Naive thymus-derived CD4-positive, alpha-beta T cell (primary cell): ENCODE measurements at places on chromosomes 7 and 10.

DNA sequence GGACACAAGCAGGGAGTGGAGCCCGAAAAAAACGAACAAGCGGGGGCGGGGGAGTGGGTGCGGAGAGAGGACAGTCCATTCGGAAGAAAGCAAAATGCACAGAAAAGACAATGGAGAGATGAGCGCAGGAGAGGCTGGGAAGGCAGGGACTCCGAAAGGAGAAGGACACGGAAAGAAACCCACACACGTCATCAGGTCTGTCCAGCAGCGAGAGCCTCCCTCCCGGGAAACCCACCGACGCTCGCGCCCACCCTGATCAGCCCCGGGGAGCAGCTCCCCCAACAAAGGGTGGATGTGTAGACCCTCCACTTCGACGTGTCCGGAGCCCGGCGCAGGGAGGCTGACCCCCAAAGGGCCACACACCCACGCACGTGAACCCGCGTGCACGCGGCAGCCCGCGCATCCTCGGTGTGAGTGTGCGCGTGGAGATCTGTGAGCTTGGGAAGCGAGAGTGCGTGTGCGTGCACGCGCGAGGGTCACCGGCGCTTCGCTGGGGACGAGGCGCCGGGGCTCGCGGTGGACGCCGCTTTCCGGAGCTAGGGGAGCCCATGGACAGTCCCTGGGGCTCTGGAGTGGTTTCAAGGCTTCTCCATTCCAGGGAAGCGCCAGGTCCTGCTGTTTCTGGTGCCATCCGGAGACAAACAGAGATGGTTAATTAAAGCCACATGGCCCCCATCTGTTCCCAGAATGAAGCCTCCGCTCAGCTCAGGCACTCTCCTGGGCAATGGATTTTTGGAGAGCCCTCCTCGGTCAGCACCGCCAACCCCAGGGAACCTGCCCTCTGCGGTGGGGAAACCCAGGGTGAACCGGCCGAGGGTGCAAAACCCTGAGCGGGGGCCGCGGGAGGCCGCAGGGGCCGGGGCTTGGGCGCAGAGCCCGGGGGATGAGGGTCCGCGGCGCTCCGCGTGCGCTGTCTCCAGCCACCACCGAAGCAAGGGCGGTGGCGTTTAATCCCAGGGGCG lies 916 bp downstream of the LAMB1 start:
- DNase-seq: no peak
- peak overlapping the region; percentile 20 for H3K4me3 ChIP-seq
- no peak overlapping the region for H3K27ac ChIP-seq
- peaks cover 13% of the 10 kb centered on the region for H3K27me3 ChIP-seq
- peaks cover 3% of the 10 kb centered on the region for H3K4me1 ChIP-seq

DNA sequence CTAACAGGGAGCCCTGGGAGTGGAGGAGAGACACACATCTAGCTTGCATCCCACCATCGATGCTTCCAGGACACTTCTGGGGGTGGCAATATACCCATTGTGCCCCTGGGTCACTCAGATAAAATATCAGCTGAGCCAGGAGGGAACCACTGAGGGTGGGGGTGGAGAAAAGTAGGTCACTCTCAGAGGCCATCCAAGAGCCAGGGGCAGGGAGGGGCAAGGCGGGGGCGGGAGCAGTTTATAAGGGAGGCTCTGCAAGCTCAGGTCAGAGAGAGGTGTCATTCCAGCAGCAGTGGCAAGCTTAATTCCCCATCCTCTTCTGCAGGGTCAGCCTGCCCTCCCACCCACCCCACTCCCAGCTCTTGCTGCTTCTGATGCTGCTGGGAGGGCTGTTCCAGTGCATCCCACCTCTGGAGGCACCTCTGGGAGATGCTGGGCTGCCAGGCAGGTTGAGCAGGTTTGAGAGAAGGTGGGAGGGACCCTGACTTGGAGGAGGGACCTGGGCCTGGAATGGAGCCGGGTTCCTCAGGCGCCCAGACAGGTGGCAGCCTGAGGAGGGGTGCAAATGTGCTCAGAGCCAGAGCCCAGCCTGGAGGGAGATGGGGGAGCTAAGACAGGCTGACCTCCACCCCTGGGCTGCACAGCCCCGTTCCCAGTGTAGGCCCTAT lies 20.1 kb upstream of the TLX1 start:
- H3K27ac ChIP-seq: no peak overlapping the region
- no peaks in the 10 kb centered on the region for H3K36me3 ChIP-seq
- DNase-seq: no peak
- no peaks in the 10 kb centered on the region for H3K4me1 ChIP-seq
- no peaks in the 10 kb centered on the region for H3K27me3 ChIP-seq

GRCh38 chr7:124720195-124720594 lies 45.4 kb downstream of the GPR37 start:
- H3K27ac ChIP-seq: no peak overlapping the region
- no peaks in the 10 kb centered on the region for H3K4me1 ChIP-seq
- no peaks in the 10 kb centered on the region for H3K27me3 ChIP-seq
- H3K36me3 ChIP-seq: no peaks in the 10 kb centered on the region

DNA sequence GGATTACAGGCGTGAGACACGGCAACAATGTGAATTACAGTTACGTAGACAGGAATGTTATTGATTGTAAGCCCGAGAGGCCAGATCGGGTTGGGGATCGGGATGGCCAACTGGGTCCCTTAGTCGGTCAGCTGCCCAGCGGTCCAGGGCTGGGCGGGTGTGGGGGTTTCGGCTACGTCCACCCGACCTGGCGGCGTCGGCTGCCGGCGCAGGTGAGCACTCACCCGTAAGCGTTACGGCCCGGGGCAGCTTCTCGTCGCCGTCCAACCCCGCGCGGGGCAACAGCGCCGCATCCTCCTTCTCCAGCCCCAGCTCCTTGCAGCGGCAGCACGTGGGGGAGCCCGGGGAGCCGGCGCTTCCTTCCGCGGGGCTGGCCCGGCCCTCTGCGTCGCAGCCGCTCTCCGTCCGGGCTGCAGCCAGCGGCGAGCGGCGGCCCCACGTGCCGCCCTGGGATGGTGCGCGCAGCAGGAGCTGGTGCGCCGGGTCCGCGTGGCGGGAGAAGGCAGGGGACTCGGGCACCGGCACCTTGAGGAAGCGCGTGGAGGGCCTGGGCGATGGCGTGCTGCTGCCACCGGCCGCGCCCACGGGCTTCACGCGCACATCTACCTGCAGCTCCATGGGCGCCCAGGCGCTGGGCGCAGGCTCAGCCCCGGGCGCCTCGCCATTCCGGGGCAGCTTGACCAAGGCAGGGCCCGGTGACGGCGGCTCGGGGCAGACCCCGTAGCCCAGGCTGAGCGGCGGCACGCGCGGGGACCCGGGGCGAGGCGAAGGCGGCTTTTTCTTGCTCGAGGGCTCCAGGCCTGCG lies 609 bp downstream of the KLRG2 start:
- H3K27ac ChIP-seq: no peak overlapping the region
- H3K27me3 ChIP-seq: peaks cover 2% of the 10 kb centered on the region
- no peaks in the 10 kb centered on the region for H3K36me3 ChIP-seq
- H3K4me3 ChIP-seq: peak overlapping the region; percentile 33
- H3K4me1 ChIP-seq: no peaks in the 10 kb centered on the region
- DNase-seq: no peak

- H3K36me3 ChIP-seq: no peaks in the 10 kb centered on the region
- no peak overlapping the region for H3K27ac ChIP-seq
- no peak for DNase-seq
- no peaks in the 10 kb centered on the region for H3K27me3 ChIP-seq
- H3K4me1 ChIP-seq: no peaks in the 10 kb centered on the region
Measured at GRCh38 chr7:129698516-129699418, 87.2 kb downstream of the NRF1 start.

GRCh38 chr7:44793919-44794318 lies 2.6 kb upstream of the PPIA start:
- no peak overlapping the region for H3K4me3 ChIP-seq
- no peaks in the 10 kb centered on the region for H3K27me3 ChIP-seq
- H3K27ac ChIP-seq: no peak overlapping the region
- H3K36me3 ChIP-seq: no peaks in the 10 kb centered on the region
- DNase-seq: no peak
